ENCODE measurements at places on chromosomes 2 and 18. TPM values are rescaled to one million over a fixed set of nuclear protein-coding genes. Genes with fewer than 3 reads are reported as not detected.

Gene CDH2
- 6.3 TPM for polyA plus RNA-seq

Gene ACOXL
- polyA plus RNA-seq, result not detected

Gene ALLC
- polyA plus RNA-seq, result 1.3 TPM

DNA sequence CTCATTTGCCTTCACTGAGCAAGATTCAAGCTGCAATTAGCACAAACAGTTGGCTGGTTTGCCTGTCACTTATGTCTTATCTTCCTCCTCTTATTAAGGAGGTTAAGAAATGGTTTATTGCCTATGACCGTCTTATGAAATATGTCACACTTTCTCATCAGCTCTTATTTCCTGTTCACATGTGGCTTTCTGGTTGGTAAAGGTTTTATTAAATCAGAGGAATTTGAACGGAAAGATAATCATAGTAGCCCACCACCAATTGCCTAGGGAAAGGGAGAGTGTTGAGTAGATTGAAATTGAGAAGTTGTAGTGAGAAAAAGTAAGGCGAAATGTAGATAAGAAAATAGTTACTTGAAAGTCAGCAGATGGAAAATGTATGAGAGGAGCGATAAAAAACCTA, 4.2 kb upstream of the IL1R1 start:
- DNase-seq, result no peak

- peak; percentile 15 for DNase-seq
Observed at GRCh38 chr18:51321696-51322095, 124.2 kb upstream of the MEX3C start.

DNA sequence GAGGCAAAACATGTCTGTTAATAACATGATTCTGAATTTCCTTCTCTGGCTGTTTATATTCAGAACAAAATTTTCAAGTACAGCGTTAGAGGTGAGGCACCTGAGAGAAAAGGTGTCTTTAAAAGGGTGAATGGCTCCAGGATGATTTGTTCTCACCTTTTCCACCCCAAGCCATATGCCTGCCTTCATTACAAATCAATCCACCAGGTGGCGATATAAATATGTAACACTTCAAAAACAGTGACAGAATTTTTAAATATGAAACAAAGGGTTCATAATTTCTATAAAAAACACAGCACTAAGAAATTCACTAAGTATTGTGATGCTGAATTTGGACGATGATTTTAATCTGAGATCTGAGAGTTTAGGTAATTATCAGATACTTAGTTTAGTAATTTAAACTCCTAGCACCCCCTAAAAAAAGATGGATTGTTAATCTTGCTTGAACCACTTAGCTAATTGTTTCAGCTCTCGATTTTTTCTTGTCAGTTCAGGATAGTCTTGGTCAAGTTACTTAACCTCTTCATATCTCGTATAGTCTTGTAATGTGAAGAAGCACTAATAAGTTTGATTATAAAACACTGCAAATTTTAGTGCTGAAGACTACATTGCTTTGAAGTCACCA, 528.8 kb downstream of the CPS1 start:
- DNase-seq, result peak; percentile 35

GRCh38 chr2:46298272-46298521, 990 bp downstream of the EPAS1 start:
- no peak for DNase-seq

DNA sequence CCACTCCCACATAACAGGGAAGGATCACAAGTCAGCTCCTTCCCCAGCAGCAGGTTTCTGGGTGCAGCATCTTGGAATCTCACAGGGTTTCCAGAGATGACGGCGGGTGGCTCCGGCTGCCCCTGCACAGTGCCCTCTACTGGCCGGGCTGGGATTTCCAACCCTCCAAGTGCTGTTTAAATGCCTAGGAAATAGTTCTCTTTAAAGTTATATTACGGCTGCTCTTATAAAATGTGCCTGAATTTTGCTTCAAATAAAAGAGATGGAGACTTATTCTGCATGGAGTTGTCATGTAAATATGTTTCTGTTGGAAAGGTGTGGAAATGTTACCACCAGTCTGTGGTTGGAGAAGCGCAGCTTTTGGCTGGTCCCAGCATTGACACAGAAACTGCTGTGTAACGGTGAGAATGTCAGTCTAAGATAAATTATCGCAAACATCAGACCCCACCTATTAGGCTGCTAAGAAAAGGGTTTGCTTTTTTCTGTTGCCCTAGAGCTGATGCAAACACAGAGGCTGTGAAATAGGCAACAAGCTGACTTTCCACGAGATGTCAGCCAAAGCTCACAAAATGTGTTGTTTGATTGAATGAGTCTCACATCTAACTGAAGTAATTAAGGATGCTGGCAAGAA, 3.3 kb upstream of the HJURP start:
- no peak for DNase-seq

GRCh38 chr18:30527226-30527625, 515.3 kb downstream of the DSC3 start:
- no peak for DNase-seq

- DNase-seq, result no peak
Observed at GRCh38 chr2:24439280-24439970, 51.6 kb upstream of the NCOA1 start.

- peak; percentile 13 for DNase-seq
Observed at GRCh38 chr18:24989760-24990593, 362.0 kb downstream of the ZNF521 start.

DNA sequence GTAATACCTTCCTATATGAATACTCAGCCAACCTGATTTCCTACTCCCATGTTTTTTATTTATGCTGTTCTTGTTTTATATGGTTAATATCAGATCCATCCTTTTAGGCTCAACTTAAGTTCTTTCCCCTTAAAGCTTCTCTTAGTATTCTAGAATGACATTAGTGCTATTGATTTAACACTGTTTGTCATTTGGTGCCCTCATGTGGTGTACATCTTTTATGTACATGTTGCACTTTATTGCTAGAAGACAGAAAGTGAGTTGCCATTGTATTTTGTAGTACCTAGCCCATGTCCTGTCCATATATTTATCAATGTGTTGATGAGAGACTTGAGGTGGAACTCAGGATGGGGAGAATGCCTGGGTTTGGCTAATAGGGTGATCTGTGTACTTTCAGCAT, 2.5 kb downstream of the HTRA2 start:
- DNase-seq, result no peak

DNA sequence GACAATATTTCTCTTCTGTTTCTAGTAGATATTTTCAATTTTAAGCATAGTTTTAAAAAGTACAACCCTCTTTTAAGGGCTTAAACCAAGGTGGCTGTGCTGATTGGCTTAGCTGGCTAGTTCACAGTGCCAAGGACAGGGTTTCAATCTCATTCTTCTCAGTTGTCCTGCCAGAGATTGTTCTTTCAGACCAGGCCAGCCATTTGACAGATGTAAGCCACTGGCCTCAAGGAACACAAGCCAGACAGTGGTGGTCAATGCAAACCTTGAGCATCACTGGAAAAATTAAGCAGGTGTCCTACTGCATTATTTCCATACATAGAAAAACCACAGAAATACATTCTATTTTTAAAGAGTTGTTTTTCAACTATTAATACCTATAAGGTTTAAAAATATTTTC, 5.9 kb downstream of the RNF103 start:
- no peak for DNase-seq
